ENCODE measurements at places on chromosomes 7 and 10. TPM values are rescaled to one million over a fixed set of nuclear protein-coding genes. Genes with fewer than 3 reads are reported as not detected.

Gene ASAH2
- 1.5 TPM for total RNA-seq

GRCh38 chr7:30843741-30844482, 67.7 kb upstream of the AQP1 start:
- no peak for DNase-seq

GRCh38 chr10:127079392-127079791, 117.0 kb downstream of the INSYN2A start:
- DNase-seq: no peak

Gene CNPY1
- not detected for total RNA-seq

- no peak for DNase-seq
Measured at GRCh38 chr7:94055963-94056362, 51.8 kb upstream of the BET1 start.

- DNase-seq: no peak
Measured at GRCh38 chr10:127908106-127908958, 1.4 kb downstream of the PTPRE start.

Gene ICA1
- total RNA-seq: 0.45 TPM
